ENCODE measurements at places on chromosomes 6 and 20.

- DNase-seq, result no peak
Measured at GRCh38 chr20:4303136-4303535, 287.8 kb upstream of the RNF24 start.

DNA sequence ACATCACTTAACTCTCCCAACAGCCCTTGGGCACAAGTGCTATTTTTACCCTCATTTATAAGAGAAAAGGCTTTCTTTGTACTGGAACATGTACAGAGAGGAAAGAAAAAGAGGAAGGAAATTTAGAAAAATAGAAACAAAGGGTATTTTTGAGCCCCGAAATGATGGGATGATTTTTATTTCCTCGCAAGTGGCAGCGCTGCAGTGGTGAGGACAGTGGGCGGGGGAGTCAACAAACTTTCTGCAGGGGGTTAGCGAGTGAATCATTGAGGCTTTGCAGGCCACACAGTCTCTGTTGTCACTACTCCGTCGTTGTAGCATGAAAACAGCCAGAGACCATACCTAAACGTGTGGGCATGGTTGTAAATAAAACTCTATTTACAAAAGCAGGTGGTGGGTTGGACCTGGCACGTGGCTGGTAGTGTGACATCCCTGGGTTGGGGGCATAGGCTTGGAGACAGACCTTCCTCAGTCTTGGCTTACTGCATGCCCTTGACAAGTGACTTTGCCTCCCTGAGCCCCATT is 25.5 kb upstream of the OCSTAMP start:
- no peak for DNase-seq

DNA sequence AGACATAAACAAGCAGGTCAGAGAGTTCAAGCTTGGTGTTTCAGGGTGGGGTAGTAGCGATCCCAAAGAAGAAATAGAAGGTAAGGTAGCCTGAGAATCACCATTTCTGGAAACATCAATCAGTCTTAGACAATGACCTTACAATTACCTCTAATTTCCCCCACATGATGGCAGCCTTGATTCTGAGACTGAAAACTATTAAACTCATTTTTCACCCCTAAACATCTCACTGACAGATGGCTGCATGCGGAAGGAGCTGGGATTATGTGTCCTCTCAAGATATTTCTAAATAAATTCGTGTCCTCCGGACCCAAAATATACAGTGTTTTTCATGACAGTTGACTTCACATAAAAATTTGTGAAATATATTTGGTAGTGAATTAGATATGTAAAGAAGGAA is 61.0 kb downstream of the KIF6 start:
- DNase-seq, result no peak

DNA sequence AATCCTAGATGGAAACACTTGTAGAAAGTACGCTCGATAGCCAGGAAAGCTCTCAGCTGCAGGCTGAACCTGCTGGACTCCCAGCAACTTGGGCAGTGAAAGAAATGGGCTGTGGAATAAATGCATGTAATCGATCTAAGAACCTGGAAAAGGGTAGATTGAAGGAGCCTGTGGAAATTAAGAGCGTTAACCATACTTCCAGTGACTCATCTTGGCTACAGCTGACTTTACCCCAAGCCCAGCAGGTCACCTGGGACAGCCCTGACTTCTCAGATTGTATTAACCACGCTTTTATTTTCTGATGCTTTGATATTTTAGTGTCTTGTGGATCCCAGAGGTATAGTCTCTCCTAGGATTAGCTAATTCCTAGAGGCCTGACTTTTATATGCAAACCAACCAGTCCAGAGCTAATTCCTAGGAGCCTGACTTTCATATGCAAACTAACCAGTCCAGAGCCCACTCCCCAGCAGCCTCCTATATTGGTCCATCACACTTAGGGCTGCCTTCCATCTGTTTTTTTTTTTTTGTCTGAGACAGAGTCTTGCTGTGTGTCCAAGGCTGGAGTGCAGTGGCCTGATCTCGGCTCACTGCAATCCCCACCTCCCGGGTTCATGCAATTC is 86.3 kb downstream of the GMPR start:
- no peak for DNase-seq

GRCh38 chr6:296151-297122 is 4.2 kb downstream of the DUSP22 start:
- DNase-seq, result no peak

- no peak for DNase-seq
Measured at GRCh38 chr6:30570740-30571074, 535 bp upstream of the ABCF1 start.

DNA sequence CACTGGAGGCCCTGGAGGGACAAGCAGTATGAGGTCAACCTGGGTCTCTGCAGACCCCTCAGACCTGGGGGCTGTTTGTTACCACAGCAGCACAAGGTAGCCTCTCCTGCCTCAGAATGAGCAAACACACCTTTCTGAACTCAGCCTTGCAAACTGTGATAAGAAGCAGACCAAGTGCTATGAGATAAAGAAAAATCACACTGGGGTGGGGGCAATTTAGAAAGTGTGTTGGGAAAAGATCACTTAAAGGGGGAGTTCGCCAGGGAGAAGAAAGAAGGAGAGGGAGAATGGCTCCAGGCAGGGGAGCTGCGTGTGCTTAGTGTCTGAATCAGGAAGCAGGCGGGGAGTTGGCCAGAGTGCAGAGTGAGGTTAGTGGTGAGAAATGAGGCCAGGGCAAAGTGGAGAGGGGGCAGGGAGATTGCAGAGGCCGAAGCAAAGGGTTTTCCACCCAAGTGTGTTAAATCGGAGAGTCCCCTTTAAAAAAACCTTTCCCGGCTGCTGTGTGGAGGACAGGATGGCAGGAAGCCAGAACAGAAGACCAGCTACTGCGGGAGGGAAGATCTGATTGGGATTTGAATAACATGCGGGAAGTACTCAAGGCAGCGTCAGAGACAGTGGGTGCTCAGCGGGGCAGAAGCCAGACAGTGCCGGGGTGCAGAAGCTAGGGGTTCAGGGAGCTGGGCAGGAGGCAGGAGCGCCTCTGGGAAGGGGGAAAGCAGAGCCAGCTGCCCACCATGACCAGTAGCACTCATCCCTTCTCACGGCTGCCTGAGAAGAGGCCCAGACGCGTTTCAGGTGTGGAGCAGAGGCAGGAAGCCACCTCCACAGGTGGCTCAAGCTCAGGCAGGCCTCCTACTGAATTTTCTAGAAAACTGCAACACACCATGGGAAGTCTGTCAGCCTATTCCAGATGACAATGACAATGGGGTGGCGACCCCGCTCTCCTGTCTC is 9.0 kb downstream of the ADA start:
- peak; percentile 84 for DNase-seq

GRCh38 chr6:24543683-24544082 is 48.9 kb downstream of the ALDH5A1 start:
- DNase-seq, result no peak

GRCh38 chr6:42383421-42384205 is 68.1 kb downstream of the TRERF1 start:
- DNase-seq, result no peak

DNA sequence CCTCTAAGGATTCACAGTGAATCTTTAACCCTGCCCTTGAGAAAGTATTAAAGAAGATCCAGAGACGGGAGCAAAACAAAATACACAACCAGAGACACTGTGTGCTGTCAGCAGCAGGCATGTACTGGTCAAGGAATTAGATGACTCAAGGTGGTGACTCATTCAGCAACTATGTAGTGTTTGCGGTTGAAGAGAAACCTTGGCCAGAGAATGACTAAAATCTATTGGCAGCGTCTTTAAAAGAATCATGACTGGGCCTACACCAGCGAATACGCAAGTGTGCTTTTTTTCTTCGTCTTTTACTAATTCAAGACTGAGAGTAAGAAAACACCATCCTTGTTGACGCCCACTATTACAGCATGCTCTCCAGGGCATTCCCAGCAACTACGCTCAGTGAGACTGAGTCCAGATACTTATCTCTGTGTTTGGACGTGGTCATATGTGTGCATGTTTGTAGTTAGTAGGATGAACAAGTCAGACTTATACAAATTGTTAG is 72.4 kb upstream of the BACH2 start:
- no peak for DNase-seq

DNA sequence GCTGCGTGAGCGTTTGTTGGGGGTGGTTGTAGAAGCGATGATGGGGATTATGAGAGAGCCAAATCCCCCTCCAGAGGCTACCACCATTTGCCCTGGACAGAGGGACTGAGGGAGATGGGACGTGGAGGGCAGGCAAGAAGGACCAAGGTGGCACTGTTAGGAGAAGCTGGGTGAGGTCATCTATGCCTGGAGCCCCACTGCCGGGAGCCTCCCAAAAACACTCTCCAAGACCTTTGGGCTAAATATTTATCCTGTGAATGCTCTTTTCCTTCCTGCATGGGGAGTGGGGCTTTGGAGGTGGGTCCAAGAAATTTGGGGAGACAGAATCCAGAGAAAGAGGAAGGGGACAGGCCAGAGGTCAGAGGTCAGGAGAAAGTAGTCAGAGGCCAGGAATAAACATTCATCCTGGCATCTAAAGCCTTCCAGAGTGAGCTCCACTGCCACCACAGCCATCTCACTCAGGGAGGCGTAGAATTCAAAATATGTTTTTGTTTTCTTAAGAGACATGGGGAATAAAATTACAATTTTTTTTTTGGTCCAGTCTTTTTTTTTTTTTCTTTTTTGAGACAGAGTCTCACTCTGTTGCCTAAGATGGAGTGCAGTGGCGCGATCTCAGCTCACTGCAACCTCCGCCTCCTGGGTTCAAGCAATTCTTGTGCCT is 17.8 kb upstream of the PTGIS start:
- no peak for DNase-seq

- no peak for DNase-seq
Measured at GRCh38 chr6:160398674-160399271, 50.6 kb downstream of the SLC22A3 start.

GRCh38 chr6:9405369-9405768 is 970.0 kb upstream of the SLC35B3 start:
- DNase-seq, result no peak

DNA sequence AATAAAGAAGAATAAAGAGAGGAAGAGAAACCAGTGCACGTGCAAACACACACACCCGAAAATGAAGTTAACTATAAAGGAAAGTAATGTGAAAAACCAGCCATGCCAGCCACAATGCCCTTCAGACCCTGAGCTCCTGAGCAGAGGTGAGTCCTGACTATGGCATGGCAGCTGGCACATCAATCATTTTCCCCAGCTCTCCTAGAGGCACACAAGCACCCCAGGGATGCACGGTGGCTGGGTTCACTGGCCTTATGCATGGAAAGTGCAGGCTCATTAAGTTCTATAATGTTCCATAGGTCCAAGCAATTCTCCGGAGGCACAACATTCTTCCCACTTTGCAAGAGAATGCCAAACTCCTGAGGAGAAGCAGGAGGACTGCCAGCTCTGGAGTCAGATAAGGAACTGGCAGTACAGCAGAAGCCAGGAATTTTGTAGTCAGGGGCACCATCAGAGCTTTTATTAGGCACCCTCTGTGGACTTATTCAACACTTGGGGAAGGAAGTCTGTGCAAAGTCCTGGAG is 175.0 kb upstream of the PRDM1 start:
- DNase-seq, result no peak

GRCh38 chr6:2203264-2203663 is 42.1 kb downstream of the GMDS start:
- DNase-seq, result no peak

- peak; percentile 28 for DNase-seq
Measured at GRCh38 chr6:152048921-152049320, 241.4 kb downstream of the ESR1 start.

GRCh38 chr6:111763381-111763780 is 109.9 kb downstream of the FYN start:
- DNase-seq, result no peak

DNA sequence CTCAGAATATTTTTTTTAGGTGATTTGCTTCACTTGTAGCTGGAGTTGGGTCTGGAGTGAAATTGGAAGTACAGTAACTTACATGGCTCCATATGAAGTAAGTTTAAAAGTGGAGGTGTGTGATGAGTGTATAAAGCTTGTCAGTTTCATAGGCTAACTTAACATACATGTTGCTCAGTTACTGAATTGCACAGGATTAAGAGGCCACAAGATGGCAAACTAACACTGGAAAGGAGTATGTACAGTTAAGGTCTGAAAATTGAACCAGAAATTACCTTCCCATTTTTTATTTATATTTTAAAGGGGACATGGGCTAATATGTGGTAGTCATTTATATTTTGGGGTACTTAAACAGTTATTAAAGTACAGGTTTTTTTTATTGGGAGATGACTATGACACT is 45.3 kb upstream of the SMIM8 start:
- DNase-seq, result peak; percentile 46

- no peak for DNase-seq
Measured at GRCh38 chr20:52071136-52071535, 120.4 kb downstream of the ZFP64 start.

GRCh38 chr20:17438436-17439039 is 92.6 kb downstream of the BFSP1 start:
- DNase-seq, result no peak

DNA sequence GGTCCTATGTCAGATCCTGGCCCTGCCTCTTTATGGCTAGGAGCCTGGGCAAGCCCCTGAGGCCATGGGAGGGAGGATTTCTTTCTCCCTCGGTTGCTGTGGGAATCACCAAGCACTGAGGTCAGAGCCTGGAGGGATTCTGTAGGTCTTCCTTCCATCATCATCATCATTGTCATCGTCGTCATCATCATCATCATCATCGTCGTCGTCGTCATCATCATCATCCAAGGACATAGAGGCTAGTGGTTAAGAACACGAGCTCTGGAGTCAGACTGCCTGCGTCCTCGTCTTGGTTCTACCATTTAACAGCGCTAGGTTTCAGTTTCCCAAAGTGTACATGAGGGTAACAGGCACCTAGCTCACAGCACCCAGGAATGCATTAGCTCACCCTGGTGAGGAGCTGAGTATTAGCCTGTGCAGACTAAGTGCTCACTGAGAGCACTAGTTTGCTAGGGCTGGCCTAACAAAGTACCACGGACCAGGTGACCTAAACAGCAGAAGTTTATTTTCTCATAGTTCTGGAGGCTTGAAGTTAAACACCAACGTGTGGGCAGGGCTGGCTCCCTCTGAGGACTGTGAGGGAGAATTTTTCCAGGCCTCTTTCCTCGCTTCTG is 92.5 kb upstream of the CCDC167 start:
- no peak for DNase-seq

DNA sequence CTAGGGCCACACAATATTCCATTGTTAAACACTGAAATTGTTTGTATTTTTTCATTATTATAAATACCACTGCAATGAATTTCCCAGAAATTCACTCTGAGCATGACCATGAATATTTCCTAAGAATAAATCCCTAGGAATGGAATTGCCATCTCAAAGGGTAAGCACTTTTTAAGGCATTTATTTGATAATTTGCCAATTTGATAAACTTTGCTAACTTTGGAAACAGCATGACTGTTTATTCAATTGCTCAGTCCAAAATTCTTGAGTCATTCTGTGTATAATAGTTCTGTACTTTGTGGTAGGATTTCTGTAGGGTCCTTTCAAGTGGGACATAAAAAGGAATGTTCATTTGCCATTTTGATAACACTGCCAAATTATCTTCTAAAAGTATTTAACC is 44.2 kb upstream of the TOX2 start:
- no peak for DNase-seq

GRCh38 chr6:18166312-18167036 is 11.3 kb downstream of the KDM1B start:
- no peak for DNase-seq
